ENCODE measurements at places on chromosomes 6 and 20. TPM values are rescaled to one million over a fixed set of nuclear protein-coding genes. Genes with fewer than 3 reads are reported as not detected.

Gene PBX2
- total RNA-seq, result 51.6 TPM

Gene PAK5
- total RNA-seq, result 0.30 TPM

Gene RAET1L
- total RNA-seq, result 2.8 TPM

Gene LIN28B
- total RNA-seq, result 0.20 TPM

Gene NAA20
- 42.2 TPM for total RNA-seq

Gene RAB5IF
- total RNA-seq, result 29.7 TPM

DNA sequence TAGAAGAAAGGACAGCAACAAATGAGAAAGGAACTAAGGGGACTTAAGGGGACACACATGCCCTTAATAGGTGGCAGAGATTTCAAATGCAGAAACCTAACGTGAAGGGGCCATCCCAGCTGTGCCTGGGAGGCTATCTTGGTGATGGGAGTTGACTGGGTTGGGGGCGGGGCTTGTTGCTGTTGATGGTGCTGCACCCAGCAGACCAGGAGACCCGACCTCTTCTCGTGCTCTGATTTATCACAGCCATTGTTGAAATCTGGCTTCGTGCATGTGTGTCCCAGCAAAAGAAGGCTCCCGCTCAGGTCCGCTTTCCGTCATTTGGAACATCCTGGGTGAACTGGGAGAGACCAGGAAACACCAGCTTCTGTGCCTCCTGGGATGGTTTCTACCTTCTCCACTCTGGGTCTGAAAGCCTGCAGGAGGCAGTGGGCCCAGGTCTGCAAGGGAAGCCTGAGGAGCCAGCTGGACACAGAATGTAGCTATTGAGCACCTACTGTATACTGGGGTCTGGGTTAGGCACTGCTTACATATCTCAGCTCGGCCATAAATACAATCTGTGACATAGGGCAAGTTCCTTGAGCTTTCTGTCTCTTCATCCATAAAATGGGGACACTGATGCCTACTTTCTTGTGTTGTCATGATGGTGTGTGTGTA is 32.1 kb downstream of the TOX2 start:
- DNase-seq, result no peak

DNA sequence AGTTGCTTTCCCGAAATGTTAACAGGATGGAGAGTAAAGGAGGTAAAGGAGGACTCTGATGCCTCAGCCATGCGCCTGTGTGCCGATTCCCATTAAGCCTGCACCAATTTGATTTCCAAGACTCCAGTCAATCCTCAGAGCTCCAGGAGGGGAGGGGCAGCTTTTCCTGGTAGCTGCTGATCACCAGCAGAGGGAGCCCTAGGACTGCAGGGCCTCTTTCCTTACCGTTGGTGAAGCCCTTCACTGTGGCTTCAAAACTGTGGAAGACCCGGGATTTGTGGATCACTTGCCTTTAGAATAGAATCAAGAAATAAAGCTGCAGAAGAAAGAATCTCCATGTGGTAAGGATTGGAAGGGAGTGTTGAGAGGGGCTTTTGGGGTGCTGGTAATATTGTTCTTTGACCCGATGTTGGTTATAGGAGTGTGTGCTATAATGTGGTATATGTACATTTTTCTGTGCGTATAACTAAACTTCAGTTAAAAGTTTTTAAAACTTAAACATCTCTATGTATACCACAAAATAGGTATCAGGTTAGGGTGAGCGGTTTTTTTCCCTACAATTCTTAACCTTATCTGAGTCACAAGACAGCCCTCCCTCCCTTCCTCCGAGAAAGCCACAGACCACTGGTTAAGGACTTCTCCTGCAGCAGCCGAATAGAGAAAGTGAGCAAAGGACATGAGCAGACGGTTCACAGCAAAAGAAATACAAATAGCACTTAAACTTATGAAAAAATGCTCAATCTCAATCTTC is 6.9 kb upstream of the OSER1 start:
- peak; percentile 11 for DNase-seq

- DNase-seq, result peak; percentile 25
Measured at GRCh38 chr6:108622641-108623298, 62.1 kb downstream of the FOXO3 start.

GRCh38 chr20:53718142-53719021 is 124.7 kb upstream of the ZNF217 start:
- DNase-seq, result no peak

DNA sequence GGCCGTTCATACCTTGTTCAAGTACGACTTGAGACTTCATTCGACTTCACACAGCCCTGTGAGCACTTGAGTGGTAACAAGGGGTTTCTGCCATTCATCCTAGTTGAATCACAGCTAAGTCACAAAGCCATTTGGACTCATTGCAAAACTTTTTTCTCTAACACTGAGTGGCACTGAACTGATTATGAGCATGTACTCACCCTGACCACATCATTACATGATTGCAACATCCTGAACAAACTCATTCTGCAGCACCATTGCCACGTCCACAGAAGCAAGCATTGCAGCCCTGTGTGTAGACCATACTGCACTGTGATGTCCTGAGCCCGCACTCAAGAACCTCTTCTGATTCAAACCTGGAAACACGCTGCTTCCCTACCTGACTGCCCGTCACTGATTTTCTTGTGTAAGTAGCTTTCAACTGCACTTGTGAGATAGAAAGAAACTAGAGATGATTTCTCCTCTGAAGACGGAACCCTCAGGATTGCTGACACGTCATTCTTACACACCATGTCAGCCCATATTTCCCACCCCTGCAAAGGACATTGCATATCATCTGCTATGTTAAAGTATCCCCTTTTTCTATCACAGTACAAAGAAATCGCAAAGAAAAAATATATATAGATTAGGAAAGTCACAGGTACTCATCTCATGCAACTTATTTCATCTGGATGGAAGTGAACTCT is 81.6 kb downstream of the C6orf118 start:
- no peak for DNase-seq

DNA sequence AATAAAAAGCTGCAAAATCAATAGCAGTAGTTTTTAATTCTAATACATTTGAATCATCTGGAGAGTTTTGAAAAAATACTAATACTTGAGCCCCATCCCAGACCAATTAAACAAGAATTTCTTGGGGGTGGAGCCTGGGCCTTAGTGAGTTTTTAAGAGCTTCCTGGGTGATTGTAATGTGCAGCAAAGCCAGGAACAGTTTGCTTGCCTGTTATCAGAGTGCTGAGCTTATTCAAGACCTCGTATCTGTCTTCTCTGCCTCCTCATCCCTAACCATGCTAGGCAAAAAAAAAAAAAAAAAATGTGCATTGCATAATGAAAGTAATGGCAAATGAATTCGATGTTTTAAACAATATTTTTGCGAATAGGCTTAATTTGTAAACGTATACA is 36.4 kb upstream of the MYB start:
- DNase-seq, result no peak

- DNase-seq, result peak; percentile 93
Measured at GRCh38 chr6:85135376-85136094, 314.3 kb upstream of the NT5E start.

DNA sequence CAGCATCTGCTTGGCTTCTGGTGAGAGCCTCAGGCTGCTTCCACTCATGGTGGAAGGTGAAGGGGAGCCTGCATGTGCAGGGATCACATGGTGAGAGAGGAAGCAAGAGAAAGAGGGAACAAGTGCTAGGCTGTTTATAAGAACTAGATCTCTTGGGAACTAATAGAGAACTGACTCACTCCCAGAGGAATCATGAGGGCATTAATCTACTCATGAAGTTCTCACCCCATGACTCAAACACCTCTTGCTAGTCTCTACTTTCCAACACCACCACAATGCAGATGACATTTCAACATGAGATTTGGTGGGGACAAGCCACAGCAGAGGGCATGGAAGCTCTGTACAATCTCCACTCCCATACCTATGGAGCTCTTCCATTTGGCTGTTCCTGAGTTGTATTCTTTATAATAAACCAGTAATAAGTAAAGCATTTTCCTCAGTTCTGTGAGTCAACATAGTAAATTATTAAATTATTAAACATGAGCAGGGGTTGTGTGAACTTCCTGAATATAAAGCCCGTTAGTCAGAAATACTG is 524.1 kb upstream of the NRSN1 start:
- DNase-seq, result no peak

GRCh38 chr6:36104836-36105235 is 25.5 kb upstream of the MAPK13 start:
- DNase-seq, result peak; percentile 68

DNA sequence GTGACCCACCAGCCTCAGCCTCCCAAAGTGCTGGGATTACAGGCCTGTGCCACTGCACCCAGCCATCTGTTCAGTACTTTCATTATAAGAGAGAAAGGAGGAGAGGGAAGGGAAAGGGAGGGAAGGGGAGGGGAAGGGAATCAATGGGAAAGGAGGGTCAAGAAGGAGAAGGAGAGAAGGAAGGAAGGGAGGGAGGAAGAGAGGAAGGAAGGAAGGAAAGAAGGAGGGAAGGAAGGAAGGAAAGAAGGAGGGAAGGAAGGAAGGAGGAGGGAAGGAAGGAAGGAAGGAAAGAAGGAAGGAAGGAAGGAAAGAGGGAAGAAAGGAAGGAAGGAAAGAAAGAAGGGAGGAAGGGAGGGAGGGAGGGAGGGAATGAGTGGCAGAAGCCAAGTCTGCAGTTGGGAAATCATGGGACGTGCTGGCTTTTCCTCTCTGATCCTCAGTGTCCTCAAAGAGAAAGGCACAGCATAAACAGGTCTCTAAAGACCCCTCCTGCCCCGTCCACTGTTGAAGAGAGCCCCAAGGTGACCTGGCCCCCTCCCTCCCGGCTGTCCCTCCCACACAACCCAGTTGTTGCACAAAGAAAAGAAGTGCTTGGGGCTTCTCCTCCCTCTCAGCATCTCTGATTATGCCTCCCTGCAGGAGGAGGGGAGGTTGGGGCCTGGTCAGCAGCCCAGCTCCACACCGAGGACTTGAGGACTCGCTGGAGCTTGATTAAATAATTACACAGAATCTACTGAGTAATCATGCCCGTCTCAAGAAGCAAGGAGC is 69.1 kb upstream of the TOP1 start:
- DNase-seq, result no peak

- DNase-seq, result no peak
Measured at GRCh38 chr6:34813028-34813713, 21.3 kb downstream of the BLTP3A start.

GRCh38 chr6:111997853-111998208 is 56.1 kb upstream of the CCN6 start:
- peak; percentile 78 for DNase-seq

GRCh38 chr6:78995946-78996345 is 82.1 kb downstream of the PHIP start:
- DNase-seq, result no peak

GRCh38 chr20:63337786-63338420 is 23.2 kb downstream of the CHRNA4 start:
- no peak for DNase-seq

DNA sequence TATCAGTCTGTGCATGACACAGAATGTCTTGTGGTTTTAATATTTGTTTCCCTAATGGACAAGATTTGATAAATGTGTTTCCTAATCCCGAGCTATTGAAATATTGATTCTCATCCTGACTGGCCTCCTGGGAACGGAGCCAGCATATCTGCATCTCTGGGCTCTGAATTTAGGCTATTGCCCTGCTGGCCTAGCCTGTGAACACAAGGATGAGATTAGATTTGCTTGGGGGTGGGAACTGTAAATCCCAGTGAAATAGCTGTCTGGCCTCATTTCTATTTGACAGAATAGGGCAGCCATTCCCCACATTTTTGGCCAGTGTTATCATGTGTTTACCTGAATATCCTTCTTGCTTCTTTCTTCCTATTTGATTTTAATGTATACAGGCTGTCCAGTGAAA is 198.4 kb upstream of the SOX4 start:
- no peak for DNase-seq

- no peak for DNase-seq
Measured at GRCh38 chr6:149169761-149170511, 147.6 kb upstream of the TAB2 start.

DNA sequence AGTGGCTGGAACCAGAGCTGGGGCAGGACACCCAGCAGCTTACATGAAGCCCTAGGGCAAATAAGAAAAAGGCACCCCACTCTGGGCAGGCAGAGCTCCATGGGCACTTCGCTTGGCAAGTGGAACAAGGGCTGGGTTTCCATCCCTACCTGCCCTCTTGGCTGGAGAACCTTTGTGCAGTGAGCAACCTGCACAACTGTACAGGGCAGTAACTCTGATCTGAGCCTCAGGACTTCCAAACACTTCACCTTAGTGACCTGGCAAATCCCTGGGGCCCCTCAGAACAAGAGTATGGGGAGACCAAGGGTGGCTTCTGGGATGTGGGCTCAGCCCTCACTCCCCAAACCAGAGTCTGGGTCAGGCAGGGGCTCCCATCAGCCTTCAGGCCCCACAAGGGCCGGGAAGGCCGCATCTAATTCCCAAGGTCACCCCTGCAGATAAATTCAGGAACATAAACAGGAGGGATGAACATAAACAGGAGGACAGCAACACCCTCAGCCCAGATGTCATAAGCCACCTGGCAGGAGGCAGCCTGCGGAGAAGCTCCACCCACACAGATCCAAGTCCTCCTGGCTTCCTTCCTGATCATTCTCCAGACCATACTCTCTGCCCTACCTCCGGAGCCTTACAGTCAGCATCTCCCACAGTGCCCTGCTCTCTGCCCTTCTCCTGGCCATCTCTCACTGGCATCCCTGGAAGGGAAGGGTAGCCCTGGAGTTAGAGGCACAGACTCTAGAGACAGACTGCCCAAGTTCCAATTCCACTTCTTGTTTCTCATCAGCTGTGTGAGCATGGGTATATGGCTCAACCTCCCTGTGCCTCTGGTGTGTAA is 37.5 kb downstream of the HNF4A start:
- no peak for DNase-seq

DNA sequence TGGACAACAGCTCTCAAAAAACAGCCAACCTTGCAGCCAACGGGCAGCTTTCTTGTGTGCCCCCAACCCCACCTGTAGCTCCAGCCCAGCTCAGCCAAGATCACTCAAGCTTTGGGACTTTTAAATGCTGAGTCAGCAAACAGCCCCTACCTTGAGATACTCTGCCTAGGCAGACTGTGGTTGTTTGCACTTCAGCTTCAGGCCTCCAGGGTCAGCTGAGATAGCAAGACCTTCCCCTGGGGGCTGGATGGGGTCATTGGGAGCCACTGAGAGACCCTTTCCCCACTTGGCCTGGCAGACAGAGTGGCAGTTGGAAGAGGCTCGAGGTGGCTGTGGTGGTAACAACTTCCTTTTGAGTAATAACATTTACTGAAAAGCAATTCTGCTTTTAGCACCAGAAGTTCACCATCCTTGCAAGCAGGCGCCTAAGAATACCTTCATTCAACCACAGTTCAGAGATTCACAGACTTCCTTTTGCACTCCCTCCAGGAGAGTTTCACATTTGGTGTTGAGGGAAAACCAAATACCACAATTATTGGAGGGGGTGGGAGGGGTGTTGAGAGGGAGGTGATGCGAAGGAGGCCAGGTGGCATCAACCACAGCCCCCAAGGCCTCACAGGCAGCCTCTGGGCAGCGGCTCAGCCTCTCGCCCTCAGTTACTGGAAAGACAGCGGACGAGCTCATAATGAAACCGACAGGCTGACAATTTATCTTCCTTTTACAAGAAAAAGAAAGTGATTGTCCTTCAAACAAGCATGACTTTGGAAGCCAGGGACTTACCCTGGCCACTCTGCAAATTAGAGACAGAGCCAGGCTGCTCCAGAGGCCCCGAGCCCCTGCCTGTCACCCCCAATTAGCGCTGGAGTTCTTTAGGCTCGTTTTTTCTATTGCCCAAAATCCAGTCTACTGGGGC is 148.1 kb downstream of the CEBPB start:
- DNase-seq, result no peak
